Fibroblast of skin of left biceps (primary cell): ENCODE measurements at places on chromosomes 7 and 10.

DNA sequence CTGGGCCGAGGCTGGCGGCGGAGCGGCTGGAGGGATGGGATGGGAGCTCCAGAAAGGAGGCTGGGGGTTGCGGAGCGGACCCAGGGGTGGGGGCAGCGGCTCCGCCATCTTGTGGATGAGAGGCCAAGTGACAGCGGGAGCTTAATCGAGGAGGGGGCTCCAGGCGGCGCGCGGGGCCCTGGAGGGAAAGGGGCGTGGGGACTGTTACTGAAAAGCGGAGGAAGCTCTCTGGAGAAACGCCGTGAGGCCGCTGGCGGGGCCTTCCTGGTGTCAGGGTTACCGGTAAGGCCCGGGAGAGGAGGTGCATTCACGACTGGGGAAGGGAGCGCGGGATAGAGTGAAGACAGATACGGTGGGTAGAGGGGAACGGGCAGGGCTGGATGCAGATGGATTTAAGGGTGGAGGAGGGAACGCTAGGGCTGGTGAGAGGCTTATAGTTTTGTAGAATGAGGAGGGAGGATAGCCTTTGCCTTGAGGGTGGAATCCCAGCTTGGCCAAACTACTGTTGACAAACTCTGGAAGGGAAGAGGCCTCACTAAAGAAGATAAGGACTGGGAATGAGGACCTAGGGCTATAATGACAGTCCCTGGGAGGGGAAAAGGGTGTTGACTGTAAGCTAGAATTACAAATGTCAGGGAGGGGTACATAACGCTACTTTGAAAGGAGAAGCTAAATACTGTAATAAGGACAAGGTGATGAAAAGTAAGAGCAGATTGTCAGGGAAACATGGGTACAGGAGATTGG lies 535 bp downstream of the BTRC start:
- no peak for DNase-seq

DNA sequence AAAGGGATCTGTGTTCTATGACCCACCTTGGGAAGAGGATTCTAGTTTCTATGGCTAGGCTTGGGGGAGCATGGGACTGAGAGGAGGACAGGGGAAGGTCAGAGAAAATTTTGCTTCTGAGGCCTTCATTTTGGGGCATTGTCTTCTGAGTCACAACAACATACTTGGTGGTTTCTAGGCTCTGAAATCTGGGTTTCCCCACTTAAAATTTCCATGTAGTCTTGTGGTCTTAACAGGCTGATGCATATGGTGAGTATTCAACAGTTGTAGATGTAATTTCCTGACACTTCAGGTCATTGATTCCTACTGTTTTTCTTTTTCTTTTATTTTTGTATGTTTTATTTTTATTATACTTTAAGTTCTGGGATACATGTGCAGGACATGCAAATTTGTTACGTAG lies 88.5 kb downstream of the ANKRD7 start:
- DNase-seq: no peak

DNA sequence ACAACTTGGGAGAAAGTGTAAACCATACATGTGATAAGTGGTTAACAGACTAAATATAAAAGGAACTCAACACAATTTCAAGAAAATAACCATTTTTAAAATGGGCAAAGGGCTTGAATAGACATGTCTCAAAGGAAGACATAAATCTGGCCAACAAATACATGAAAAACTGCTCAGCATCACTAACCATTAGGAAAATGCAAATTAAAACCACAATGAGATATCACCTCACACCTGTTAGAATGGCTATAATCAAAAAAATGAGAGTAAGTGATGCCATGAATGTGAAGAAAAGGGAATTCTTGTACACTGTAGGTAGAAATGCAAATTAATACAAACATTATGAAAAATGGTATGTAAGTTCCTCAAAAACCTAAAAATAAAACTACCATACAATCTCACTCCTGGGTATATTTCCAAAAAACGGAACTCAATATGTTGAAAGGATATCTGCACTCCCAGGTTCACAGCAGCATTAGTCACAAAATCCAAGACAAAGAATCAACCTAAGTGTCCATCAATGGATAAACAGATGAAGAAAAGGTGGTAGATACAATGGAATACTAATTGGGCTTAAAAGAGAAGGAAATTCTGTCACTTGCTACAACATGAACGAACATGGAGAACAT lies 5.6 kb downstream of the SNX13 start:
- no peak for DNase-seq

- DNase-seq: no peak
Measured at GRCh38 chr10:131559450-131559911, 248.0 kb upstream of the TCERG1L start.

DNA sequence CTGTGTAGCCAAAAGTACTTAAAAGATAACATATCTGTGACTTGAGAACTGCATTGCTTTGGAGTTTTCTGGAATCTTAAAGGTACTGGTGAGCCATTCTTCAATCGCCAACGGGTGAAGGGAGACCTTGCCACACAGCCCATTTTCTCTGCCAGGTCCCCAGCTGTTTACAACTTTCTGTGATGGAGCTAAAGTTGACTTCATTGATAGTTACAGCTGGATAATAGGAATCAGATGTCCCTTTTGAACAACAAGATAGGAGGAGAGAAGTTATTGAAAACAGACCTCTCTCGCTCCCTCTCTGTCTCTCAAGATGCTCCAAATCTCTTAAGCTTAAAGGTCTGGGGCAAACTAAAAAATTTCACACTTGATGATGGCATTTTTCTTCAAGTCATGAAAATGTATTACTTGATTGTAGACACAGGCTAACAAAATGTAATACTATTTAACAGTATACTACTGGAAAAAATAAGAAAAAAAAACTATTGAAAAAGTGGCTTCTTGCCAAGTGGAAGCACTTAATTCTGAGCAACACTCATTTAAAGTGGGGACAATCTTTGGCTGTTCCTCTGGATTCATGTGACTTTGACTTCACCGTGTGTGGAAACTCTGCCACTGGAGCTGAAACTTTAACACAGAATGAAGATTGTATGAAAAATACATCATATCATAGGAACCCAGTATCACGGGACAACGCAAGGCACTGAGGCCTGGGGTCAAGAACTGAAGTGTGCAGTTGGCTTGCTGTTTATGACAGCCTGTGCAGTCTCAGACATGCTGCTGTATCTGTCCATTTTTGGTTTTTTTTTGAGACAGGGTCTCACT lies 78.4 kb upstream of the AFAP1L2 start:
- DNase-seq: no peak

- DNase-seq: no peak
Measured at GRCh38 chr7:3461923-3462322, 160.9 kb downstream of the SDK1 start.
